ENCODE measurements at places on chromosomes 2 and 18.

DNA sequence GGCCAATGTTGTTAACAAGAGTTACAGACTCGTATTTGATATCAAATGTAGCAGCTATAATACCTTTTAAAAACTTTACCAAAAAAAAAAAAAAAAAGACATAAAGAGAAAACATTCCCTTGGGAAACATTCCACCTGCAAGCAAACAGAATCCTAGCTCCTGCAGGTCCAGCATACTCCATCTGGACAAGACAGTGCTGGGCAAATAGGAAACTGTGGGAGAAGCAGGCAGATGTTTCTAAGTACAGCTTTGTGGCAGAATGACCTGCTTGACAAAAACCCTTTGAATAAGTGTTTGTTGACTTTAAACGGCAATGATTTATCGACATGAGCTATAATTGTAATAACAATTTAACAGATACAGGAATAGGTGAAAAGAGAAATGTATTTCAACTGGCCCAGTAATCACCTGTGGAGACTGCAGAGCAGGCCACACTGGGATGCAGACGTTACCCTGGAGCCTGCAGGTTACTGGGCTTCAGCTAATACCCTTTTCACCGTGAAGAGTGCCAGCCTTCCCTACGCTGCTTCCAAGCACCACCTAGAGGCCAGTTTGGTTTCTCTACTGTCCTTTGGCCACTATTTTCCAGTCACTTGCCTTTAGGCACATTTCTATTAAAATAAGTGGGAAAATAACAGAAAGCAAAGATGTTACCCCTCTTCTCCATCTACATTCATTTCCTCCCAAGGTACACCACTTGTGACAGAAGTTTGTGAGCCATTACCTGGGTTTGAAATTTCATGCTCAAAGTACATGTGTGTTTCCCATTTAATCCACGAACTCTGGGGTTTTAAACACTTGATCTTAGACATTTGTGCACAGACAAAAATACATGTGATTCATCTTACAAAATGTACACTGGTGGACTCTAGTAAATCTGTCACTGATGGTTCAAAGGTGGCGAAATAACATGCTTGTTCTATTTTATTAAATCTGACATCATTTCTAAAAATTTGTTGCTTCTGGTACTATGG is 96.9 kb upstream of the ZNF397 start:
- DNase-seq: peak; percentile 87

- no peak for DNase-seq
Observed at GRCh38 chr2:239302083-239302807, 98.6 kb downstream of the HDAC4 start.

DNA sequence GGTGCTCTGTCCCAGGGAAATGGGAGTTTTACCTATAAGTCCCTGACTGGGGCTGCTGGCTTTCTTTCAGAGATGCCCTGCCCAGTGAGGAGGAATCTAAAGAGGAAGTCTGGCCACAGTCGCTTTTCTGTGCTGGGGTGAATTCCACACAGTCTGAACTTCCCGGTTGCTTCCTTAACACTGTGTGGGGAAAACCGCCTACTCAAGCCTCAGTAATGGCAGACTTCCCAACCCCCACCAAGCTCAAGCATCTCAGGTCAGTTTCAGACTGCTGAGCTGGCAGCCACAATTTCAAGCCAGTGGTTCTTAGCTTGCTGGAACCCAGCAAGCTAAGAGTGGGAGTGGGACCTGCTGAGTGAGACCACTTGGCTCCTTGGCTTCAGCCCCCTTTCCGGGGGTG is 54.9 kb downstream of the NUP35 start:
- no peak for DNase-seq

DNA sequence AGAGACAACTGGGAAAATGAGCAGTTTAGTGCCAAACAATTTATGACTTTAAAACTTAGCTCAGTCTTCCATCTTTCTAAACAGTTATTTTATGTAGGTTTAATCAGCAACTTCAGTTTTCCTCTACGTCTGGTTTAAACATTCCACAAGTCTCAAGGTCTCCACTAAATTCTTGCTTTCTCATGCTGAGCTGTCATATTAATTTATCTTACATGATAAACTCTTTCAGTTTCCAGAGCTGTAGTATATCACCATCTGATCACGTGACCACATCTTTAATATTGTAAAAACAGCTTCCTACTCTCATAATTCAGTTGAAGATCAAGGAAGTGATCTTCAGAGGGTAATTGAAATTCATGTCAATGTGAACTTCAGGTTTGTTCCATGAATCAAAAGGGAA is 158.6 kb downstream of the ZNF804A start:
- no peak for DNase-seq

- DNase-seq: no peak
Observed at GRCh38 chr2:62458206-62458641, 47.8 kb downstream of the TMEM17 start.

DNA sequence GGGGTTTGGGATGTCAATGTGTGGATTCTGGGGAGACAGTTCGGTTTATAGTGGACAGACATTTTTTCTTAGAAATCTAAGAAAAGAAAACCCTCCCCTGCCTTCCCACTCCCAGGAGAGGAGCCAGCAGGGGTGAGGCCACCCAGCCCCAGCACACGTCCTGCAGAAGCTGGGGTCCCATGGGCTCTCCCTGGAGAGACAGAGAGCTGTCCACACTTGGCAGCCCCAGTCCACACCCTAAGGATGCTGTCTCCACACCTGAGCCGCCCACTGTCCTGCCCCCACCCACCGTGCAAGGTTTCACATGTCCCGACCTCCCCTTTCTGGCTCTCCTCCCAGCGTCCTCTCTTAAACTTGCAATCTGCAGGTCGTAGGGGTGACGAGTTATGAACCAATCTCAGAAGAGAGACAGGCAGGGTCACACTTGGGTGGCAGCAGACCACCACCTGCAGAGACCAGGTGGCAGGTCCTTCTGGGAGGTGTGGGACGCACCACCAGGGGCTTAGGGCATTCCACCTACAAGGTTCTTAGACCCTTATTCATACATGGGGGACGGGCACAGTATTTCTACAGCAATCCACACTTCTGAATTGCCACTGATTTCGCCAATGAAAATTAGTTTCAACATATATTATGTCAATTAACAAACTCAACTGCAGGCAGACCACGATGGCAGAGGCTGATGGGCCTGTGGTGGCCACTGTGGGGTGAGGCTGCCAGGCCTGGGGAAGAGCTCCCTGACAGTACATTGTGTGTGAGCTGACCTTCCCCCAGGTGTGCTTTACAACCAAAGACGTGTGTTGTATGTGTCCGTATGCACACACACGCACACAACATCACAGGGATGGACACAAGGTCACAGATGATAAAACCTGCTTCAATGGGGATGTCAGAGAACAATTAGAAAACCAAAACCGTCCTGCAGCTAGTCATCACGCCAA is 158.5 kb downstream of the TPO start:
- no peak for DNase-seq

- DNase-seq: no peak
Observed at GRCh38 chr18:4356929-4357328, 98.2 kb downstream of the DLGAP1 start.

GRCh38 chr2:218465987-218466633 is 47.2 kb downstream of the VIL1 start:
- DNase-seq: no peak

- DNase-seq: no peak
Observed at GRCh38 chr2:168458139-168458538, 2.1 kb downstream of the CERS6 start.

- DNase-seq: no peak
Observed at GRCh38 chr2:120177001-120177621, 46.1 kb downstream of the TMEM185B start.

DNA sequence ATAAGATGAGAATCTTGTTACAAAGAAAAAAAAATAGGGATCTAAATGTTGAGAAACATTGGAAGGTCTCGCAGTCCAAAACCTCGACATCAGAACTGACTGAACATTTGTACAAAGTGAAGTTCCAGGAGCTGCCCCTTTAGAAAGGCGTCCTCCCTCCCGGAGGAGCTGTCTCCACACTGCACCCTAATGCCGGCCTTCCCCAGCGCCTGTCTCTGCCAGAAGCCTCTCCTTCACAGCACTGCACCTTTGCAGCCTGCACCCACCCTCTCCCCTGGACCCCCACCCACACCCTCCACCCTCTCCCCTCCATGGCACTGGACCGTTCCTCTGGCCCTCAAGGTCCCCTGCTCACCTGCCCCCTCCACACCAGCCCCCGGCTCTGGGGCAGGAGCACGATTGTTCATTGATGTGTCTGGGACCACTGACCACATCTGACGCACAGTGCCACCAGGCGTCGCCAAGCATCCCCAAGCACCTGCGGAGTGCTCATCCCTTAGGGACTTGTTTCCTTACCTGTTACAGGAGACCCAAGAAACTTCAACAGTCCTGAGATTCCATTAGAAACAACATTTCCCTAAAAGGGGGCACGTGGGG is 90.3 kb upstream of the SNTG2 start:
- DNase-seq: no peak

DNA sequence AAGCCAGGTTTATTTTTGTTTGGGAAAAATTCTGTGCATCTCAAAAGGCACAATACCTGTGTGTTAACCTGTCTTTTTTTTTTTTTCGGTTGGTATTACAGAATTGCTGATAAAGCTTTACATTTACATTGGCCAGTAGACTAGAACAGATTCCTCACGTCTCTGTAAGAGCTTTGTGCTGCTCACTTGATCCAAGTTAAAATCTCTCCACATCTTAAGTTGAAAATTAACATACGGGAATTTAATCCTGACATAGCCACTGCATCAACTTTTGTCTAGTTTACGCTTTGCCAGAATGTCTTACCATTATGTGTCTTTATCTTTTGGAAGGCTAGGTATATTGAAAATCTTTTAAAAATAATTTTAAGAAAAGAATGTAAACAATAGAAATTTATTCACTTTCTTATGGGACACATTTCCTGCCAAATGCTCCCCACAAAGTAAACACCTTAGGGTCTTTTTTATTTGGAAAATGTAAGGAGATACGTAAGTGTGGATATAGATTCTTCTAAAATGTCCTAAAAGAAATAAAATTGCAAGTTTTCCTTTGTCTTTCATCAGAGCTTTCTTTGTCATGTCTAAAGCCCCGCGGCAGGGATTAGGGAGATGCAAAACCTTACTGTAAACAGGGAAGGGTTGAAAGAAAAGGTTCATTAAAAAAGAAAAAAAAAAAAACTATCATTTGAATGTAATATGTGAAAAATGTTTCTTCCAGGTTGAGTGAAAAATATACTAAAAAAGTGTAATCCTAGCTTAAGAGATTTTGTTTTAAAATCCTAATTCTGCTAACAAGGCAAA is 912.8 kb downstream of the NRXN1 start:
- DNase-seq: no peak

DNA sequence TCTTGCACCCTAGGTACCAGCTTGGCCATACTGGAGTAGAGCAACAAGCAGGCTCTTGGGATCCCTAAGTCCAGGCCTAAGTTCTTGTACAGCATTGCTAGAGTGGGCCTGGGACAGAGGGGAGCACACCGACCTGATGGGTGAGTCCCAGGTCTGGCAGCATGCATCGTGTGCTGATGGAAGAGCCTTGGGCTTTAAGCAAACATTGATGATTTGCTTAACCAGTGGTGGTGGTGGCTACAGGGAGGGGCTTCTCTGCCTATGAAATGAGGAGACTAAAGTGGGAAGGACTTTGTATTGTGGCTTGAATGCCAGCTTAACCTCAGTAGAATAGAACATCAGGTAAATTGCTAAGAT is 39.2 kb upstream of the UXS1 start:
- DNase-seq: no peak

- no peak for DNase-seq
Observed at GRCh38 chr2:127196998-127197397, 23.1 kb downstream of the CYP27C1 start.

DNA sequence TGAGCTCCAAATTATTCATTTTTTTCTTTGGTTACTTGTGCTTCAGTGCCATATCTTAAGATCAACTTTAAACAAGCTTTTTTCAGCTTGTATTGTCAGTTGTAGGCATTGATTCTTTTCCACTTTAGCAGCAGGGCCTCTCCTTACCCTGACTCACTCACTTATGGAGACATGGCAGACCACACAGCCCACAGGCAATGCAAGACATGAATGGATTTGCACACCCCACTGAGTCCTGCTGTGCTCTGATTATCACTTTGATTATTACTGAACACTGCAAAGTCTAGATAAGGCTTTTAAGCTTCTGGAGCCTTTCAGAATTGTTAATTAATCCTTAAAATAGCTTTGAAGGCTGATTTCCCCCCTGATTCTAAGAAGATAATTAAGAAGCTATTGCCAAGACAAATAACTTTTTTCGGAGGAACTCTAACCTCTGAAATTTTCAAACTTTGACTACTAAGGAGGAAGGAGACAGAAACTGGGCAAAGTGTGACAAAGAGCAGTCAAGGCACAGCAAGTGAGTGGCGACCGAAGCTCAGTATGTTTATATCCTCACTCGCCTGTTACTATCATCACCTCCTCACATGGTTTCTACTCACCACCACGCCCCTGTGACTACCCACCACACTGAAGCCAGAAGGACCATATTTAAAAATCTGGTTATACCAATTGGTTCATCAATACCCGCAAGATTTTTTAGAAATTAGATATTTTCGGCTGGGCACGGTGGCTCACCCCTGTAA is 43.3 kb downstream of the CACNB4 start:
- DNase-seq: no peak

- no peak for DNase-seq
Observed at GRCh38 chr18:35344736-35345459, 678 bp upstream of the ZNF24 start.

DNA sequence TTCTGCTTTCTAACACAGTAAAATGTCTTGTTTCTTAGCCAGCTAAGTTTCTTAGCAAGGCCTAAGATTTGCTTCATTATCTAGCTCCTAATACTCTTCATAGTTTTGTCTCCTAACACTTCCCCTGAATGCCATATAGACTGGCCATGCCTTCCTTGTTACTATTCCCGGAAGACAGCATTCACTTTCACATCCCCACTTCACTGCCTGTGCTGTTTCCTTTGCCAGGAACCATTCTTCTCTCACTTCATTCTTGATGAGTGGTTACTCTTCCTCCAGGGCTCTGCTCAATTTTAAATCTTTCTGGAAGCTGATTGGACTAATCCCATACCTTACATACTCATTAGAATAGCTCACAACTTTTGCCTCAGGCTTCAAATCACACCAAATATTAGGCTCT is 1510.2 kb upstream of the DDX18 start:
- no peak for DNase-seq

GRCh38 chr2:136219341-136219740 is 101.4 kb upstream of the CXCR4 start:
- DNase-seq: no peak

- DNase-seq: no peak
Observed at GRCh38 chr18:7632152-7633098, 65.3 kb downstream of the PTPRM start.

GRCh38 chr2:188869550-188869949 is 104.6 kb upstream of the COL3A1 start:
- no peak for DNase-seq

- DNase-seq: peak; percentile 64
Observed at GRCh38 chr18:31741097-31741735, 19.5 kb downstream of the SLC25A52 start.

DNA sequence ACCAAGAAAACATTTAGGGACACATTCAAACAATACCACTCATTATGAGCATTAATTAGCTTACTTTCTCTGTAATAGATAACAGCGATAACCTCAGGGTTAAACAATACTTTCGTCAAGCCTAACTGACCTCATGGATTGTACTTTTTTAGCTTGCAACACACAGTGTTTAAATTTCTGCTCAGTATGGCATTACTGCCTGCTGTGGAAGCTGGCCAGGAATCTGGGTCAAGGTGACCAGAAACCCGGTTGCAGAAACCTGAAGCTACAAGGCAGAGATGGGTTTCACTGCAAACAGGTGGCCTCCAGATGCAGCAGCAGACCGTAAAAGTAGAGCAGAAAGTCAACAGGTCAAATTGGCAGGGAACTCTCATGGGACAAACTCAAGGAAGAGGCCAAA is 123.8 kb upstream of the FHL2 start:
- no peak for DNase-seq
